ENCODE measurements at places on chromosomes 1 and 21. TPM values are rescaled to one million over a fixed set of nuclear protein-coding genes. Genes with fewer than 3 reads are reported as not detected.

The MTARC2 gene
- 12.5 TPM for total RNA-seq

The EXTL1 gene
- total RNA-seq: 1.9 TPM

The PGLYRP4 gene
- total RNA-seq: not detected

The LEMD1 gene
- total RNA-seq: 26.3 TPM

The KCNH1 gene
- 0.17 TPM for total RNA-seq

The PLA2G2C gene
- not detected for total RNA-seq

The KAZN gene
- 16.2 TPM for total RNA-seq

The RASSF5 gene
- 1.7 TPM for total RNA-seq

The STMN1 gene
- total RNA-seq: 483 TPM

DNA sequence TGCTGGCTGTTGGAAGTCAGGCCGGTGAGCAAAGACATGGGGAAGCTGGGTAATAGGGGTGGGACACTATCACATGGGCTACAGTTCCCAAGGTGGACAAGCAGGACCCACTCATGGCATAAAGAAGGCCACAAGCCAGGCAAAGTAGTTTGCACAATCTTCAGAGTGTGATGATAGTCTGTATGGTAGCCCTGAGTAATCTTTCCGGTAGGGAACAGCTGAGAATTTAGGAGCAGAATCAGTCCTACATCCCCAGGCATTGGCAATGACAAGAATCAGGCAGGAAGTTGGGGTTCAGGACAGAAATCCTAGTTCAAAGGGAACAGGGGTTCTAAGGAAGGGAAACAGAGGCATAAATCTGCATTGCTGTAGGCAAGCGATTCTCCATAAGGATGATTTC lies 23.9 kb upstream of the SPATA6 start:
- H3K27ac ChIP-seq: no peak overlapping the region
- no peak overlapping the region for H3K4me3 ChIP-seq
- peaks cover 43% of the 10 kb centered on the region for H3K4me1 ChIP-seq
- DNase-seq: no peak

DNA sequence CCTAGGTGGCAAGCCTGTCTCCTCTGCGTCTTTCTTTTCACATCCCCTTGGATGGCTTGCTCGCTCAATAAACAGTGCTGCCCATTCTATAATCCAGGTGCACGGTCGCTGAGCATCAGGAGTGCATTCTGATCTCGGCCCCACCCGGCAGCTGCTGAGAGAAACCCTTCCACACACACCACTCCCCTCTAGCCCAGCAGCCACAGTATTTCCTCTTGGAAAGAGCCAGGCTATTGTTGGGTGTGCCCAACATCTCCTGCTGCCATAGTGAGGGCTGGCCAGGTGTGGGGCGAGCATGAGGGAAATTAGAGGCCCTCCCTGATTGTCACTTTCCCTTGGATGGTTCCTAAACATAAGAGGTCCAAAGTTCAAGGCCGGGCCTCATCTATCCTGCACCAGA lies 24.7 kb downstream of the GPA33 start:
- no peaks in the 10 kb centered on the region for H3K27me3 ChIP-seq
- H3K4me1 ChIP-seq: peaks cover 13% of the 10 kb centered on the region
- H3K4me3 ChIP-seq: no peak overlapping the region
- no peaks in the 10 kb centered on the region for H3K36me3 ChIP-seq

DNA sequence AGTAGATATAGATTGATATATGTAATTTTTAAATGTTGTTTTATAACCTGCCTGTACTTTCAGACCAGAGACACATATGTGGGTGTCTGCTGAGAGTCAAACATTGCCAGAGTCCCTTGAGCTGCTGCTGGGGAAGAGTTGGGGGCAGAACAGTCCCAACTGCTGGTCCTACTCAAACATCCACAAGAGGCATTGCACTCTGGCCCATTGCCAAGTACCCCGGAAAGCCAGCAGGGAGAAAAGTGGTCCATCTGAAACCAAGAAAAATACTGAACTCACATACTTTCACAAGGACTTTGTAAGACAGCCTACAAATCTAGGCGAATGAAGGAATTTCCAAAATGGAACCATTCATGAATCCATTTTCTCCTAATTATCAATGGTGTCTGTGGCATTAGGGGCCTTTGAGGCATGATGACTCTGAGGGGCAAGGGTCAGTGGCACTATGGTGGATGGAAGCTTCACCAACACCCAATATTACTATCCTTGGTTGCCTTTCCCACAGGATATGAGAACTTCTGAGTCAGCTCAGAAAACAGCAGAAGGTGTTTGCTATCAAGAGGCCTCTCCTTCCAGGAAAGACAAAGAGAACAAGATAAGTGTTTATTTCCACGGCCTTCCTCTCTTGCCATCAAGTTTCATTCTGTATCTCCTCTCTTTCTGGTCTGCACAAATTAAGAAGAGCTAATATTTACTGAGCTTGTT lies 7.3 kb upstream of the TBX15 start:
- no peak for DNase-seq
- no peak overlapping the region for H3K27ac ChIP-seq
- H3K4me3 ChIP-seq: no peak overlapping the region
- H3K36me3 ChIP-seq: no peaks in the 10 kb centered on the region
- peaks cover 57% of the 10 kb centered on the region for H3K4me1 ChIP-seq

GRCh38 chr21:36744560-36745231 lies 45.8 kb downstream of the SIM2 start:
- H3K27me3 ChIP-seq: peaks cover 32% of the 10 kb centered on the region
- H3K4me1 ChIP-seq: peaks cover 24% of the 10 kb centered on the region
- H3K27ac ChIP-seq: no peak overlapping the region
- no peak for DNase-seq
- H3K4me3 ChIP-seq: no peak overlapping the region

GRCh38 chr1:10730985-10731384 lies 65.5 kb downstream of the CASZ1 start:
- no peaks in the 10 kb centered on the region for H3K36me3 ChIP-seq
- peaks cover 25% of the 10 kb centered on the region for H3K4me1 ChIP-seq
- H3K27me3 ChIP-seq: no peaks in the 10 kb centered on the region
- H3K27ac ChIP-seq: no peak overlapping the region

- DNase-seq: no peak
- peaks cover 44% of the 10 kb centered on the region for H3K4me1 ChIP-seq
- no peaks in the 10 kb centered on the region for H3K27me3 ChIP-seq
- no peaks in the 10 kb centered on the region for H3K36me3 ChIP-seq
Observed at GRCh38 chr1:16385659-16386453, 18.8 kb downstream of the SZRD1 start.

- DNase-seq: peak; percentile 86
- peaks cover 11% of the 10 kb centered on the region for H3K27me3 ChIP-seq
- H3K36me3 ChIP-seq: no peaks in the 10 kb centered on the region
Observed at GRCh38 chr1:1349256-1350012, at the start of gene DVL1. Gene DVL1, minus strand, starts transcription at chr1:1349418. Its CDS starts 353 bp downstream, at chr1:1349065.

DNA sequence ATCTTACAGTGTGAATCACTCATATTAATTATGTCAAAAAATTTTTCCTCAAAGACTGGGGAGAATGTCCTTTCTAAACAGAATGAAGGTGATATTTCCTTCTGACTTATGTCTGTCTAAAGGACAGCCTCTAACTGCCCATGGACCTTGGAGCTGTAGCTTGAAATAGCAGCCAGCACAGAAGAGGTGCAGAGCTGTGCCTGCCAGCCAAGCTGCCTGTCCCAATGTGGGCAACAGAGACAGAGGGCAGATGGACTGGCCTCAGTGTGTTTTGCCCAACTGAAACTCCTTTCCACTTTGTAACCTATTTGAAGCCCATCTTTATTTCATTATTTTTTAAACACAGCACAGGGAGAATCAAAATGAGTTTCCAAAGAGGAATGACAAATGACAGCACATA lies 97.6 kb upstream of the DYNLT5 start:
- H3K27me3 ChIP-seq: no peaks in the 10 kb centered on the region
- no peaks in the 10 kb centered on the region for H3K36me3 ChIP-seq
- H3K4me1 ChIP-seq: peaks cover 16% of the 10 kb centered on the region
- H3K4me3 ChIP-seq: no peak overlapping the region
- no peak for DNase-seq

DNA sequence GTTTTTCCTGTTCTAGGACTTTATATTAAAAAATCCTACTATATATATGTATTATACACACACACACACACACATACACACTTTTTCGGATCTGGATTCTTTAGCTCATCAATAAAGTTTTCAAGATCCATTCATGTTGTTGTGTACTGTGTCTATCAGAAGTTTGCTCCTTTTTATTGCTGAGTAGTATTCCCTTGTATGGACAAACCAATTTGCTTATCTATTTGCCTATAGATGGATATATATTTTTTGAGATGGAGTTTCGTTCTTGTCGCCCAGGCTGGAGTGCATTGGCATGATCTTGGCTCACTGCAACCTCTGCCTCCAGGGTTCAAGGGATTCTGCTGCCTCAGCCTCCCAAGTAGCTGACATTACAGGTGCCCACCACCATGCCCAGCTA lies 20.3 kb upstream of the LIN9 start:
- no peak overlapping the region for H3K27ac ChIP-seq
- H3K36me3 ChIP-seq: no peaks in the 10 kb centered on the region
- DNase-seq: no peak
- H3K27me3 ChIP-seq: no peaks in the 10 kb centered on the region
- no peak overlapping the region for H3K4me3 ChIP-seq

DNA sequence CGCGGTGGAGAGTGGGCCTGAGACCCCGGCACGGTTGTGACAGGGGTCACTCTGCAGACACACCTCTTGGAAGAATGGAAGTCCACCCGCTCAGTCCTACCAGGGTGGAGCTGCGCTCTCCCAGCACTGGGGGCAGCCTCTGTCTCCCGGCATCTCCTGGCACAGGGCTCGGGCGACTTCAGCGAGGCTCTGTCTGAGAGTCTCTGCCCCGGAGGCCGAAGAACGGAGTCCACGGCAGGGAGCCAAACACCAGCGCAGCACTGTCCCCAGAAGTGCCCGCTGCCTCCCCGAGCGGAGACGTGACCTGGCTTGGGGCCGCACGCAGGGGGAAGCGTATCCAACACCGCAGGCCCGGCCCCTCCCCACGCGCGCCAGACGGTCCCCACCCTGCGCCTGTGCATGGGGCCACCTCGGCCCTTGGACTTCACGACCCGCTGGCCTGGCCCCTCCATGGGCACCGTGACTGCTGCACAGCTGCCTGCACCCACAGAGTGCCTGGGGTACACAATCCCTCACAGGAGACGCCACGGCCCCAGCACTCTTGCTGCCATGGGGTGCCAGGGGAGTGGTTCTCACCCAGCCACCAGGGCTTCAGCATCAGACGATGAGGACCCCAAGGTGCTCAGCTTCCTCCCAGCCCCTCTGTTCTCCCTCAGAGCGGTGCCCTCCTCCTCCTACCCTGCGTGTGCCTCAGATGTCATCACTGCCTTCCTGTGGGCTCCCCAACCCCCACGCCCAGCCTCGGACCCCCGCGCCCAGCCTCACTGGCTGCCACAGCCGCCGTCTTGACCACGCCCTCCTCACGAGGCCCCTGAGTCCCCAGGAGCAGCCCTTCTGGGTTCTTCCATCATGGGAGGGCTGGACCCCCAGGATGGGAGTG lies 14.9 kb upstream of the RNF223 start:
- H3K27me3 ChIP-seq: peaks cover 5% of the 10 kb centered on the region
- H3K27ac ChIP-seq: 0 out of 2 replicates have a peak overlapping the region, but pooled peaks have one; percentile 57
- no peaks in the 10 kb centered on the region for H3K36me3 ChIP-seq
- no peak for DNase-seq

GRCh38 chr1:89213347-89213746 lies 14.6 kb upstream of the GBP4 start:
- DNase-seq: no peak
- no peaks in the 10 kb centered on the region for H3K4me1 ChIP-seq
- H3K27ac ChIP-seq: no peak overlapping the region

GRCh38 chr1:6002714-6003501 lies 10.7 kb upstream of the NPHP4 start:
- H3K4me3 ChIP-seq: no peak overlapping the region
- DNase-seq: peak; percentile 13
- H3K27ac ChIP-seq: 0 out of 2 replicates have a peak overlapping the region, but pooled peaks have one; percentile 49
- no peaks in the 10 kb centered on the region for H3K27me3 ChIP-seq
- H3K36me3 ChIP-seq: no peaks in the 10 kb centered on the region

- no peaks in the 10 kb centered on the region for H3K27me3 ChIP-seq
- DNase-seq: no peak
- peaks cover 13% of the 10 kb centered on the region for H3K36me3 ChIP-seq
- H3K4me1 ChIP-seq: no peaks in the 10 kb centered on the region
- no peak overlapping the region for H3K27ac ChIP-seq
Observed at GRCh38 chr1:62875676-62876075, 91.7 kb downstream of the ATG4C start.

DNA sequence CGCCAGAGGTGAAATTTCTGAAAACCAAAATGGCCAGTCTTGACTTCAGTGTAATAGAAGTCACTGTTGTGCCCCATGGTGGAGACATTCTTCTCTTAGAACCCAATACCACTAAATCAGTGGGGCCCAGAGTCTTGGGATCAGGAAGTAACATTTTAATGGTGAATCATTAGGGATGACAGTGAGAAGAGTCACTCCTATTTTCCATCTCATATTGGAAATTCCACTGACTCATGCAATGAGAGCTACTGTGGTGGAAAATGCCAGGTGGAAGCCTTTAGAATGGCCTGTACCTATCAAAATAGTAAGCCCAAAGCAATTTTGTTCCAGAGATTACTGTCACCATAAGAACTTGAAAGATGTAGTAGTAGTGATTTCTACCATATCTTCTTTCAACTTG lies 20.6 kb upstream of the PPM1J start:
- DNase-seq: no peak
- no peaks in the 10 kb centered on the region for H3K36me3 ChIP-seq
- peaks cover 27% of the 10 kb centered on the region for H3K27me3 ChIP-seq
- H3K4me3 ChIP-seq: no peak overlapping the region

DNA sequence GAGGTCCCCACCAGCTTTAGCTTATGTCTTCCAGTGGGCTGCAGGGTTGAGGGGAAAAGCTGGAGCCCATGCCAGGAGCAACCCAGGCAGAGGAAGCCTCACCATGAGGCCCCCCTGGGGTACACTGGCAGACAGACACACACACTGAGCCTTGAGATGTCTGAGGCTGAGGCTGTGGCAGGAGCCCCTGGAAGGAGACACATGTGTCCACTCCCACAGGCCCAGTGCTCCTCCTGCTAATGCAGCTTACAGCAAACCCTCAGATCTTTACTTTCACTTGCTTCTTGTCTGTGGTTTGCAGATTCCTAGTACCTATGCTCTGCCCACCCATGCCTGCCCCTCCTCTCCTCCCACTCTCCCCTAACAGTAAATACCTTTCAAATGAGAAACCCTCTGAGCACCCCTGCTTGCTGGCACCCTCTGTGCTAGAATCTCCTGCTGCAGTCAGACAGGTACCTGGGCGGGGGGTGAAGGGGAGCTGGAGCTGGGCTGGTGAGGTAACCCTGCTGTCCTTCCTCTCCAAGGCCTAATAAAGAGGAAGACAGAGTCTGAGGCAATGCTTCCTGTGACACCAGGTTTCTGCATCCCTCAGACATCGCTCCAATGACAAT lies 63.4 kb upstream of the NEK2 start:
- no peaks in the 10 kb centered on the region for H3K27me3 ChIP-seq
- H3K4me3 ChIP-seq: no peak overlapping the region
- DNase-seq: no peak
- no peaks in the 10 kb centered on the region for H3K36me3 ChIP-seq

GRCh38 chr1:91783423-91784170 lies 102.4 kb downstream of the TGFBR3 start:
- no peaks in the 10 kb centered on the region for H3K27me3 ChIP-seq
- no peak overlapping the region for H3K27ac ChIP-seq
- no peak overlapping the region for H3K4me3 ChIP-seq
- no peaks in the 10 kb centered on the region for H3K36me3 ChIP-seq
- peaks cover 29% of the 10 kb centered on the region for H3K4me1 ChIP-seq

Data from WTC11 (cell line).